ENCODE measurements at places on chromosomes 13 and 19.

DNA sequence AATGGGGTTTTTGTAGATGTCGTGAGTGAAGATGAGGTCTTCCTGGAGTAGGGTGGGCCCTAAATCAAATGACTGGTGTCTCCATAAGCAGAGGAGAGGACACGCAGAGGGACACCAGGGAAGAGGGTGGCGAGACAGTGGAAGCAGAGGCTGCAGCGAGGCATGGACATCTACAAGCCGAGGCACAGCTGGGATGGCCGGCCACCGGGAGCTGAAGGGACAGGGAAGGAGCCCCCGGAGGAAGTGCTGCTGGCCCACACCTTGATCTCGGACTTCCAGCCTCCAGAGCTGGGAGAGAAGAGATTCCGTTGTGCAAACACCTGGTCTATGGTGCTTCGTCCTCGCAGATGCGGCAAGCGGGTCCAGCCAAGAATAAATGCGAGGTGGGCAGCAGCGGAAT lies 84.5 kb downstream of the ANKRD10 start:
- no peak for DNase-seq

DNA sequence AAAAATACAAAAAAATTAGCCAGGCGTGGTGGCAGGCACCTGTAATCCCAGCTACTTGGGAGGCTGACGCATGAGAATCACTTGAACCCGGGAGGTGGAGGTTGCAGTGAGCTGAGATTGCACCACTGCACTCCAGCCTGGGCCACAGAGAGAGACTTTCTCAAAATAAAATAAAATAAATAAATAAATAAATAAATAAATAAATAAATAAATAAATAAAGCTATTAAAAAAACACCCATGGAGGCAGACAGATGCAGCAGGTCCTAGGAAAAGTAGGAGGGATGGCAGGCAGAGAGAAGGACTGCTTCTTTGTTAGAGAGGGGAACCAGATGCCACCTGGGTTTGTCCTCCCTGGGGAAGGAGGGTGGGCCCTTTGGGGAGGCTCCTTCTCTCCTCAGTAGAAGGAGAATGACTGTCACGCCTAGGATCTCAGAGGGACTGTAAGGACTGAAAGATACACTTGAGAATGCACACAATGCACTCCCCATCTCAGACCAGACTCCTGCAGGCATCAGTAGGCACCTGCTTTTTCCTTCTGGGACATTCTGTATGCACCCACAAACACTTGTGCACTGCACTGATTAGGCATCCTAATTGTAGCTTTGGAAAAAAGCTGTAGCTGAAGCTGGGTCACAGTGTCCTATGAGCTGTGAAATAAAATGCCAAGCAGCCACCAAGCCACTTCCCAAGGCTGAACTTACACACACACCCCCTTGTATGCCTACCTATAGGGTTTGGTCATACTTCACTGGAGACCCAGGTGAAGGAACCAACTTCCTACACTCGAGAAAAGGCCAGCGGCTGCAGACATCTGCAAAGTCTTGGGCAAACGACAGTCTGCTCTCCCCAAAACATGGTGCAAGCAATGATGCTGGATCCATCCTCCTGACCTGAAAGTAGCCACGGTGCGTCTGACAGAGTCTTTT lies 18.9 kb upstream of the SLC35E1 start:
- no peak for DNase-seq

GRCh38 chr13:37106642-37107041 lies 1.2 kb upstream of the CSNK1A1L start:
- DNase-seq: no peak

- DNase-seq: no peak
Observed at GRCh38 chr13:19982447-19983043, 24.0 kb downstream of the ZMYM2 start.

- no peak for DNase-seq
Observed at GRCh38 chr19:34088292-34088691, 84.0 kb upstream of the LSM14A start.

- no peak for DNase-seq
Observed at GRCh38 chr13:37416291-37417059, 182.1 kb downstream of the POSTN start.

DNA sequence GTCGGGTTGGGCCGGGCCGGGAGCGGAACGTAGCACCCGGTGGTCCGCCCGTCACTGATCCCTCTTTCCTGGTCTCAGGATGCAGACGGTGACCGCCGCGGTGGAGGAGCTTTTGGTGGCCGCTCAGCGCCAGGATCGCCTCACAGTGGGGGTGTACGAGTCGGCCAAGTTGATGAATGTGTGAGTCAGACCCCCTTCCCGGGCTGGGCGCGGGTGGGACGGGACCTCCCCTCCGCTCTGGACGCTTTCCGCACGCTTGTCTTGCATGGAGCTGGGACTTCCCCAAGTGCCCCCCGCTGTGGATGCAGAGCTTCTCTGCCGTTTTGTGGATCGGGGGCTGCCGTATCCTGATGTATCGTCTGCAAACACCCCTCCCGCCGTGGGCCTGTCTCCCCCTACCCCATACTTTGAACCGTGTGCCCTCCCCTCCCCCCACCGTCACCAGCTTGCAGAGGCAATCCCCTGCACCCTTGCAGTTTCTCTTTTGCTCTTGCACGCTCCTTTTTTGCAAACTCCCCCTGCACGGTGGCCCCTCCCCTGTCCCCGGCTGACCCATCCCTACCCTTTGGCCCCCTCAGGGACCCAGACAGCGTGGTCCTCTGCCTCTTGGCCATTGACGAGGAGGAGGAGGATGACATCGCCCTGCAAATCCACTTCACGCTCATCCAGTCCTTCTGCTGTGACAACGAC lies 669 bp downstream of the GADD45B start:
- peak; percentile 61 for DNase-seq

DNA sequence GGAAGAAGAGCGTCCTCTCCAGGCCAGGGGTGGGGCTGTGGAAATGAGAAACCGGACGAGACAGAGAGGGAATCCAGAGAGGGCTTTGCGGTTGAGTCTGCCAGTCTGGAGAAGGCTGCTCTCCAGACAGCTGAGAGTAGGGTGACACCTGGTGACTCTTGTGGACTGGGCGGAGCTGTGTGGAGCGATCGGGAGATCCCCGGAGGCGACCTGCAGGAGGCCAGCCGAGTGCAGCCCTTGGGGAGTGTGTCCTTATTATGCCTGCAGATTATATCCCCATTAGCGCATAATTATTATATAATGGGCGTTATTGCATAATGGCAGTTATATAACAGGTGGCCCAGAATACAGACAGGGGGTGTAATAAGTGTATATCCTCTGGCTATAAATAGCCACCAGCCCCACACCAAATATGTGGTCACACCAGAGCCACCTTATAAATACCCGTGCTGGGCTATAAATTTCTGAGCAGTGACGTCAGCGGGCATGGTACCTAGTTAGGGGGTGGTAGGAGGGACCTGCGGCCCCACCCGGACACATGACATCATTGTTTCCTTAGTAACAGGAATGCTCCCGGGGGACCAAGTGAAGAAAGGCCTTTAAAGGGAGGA lies 41.2 kb downstream of the NFIX start:
- DNase-seq: no peak

- DNase-seq: no peak
Observed at GRCh38 chr19:50264483-50265186, 61.2 kb downstream of the MYH14 start.

- DNase-seq: no peak
Observed at GRCh38 chr13:98141509-98142379, 1.1 kb upstream of the FARP1 start.

DNA sequence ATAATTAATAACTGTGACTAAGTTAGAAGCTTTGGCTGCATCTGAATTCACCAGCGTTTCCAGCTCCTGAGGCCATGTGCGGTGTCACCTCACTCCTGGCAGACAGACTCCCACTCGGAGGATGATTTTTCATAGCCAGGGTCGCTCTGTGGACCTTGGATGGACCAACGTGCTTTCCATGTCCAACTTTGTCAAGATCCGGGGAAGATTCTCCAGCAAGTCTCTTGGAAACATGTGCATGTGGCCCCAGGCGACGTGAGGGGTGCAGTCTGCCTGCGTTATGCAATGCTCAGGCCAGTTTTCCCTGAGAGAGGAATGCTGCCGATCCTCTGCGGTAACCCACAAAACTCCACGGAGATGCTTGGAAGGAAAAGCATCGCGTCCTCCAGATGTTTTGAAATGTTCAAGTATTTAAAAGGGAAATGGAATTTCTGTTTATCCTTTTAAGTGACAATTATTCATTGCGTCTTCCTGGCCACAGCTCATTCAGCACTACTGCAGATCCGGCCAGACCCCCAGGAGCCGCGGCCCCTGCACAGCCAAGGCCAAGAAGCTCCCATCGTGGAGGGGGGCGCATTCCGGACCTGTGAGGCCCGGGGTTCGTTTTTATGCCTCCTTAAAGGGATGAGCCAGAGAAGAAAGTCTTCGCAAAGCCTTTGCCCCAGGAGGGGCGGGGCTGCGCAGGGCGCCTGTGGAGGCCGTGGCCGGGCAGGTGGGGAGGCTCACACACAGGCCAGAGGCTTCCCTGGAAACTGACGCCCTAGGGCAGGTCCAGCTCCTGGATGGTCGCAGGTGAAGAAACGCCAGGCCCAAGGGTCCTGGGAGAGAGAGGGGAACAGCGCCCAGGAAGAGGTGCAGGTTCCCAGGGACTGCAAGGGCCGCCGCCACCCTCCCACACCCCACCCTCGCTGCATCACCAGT lies 46.0 kb downstream of the C13orf46 start:
- no peak for DNase-seq

Data from CD4-positive, alpha-beta T cell treated with Interferon alpha-2 for 1 hour (primary cell).